ENCODE measurements at places on chromosomes 16 and 17. TPM values are rescaled to one million over a fixed set of nuclear protein-coding genes. Genes with fewer than 3 reads are reported as not detected.

Gene SLC38A10
- total RNA-seq, result 133 TPM

Gene DNAAF8
- total RNA-seq, result not detected

Gene STAT3
- 230 TPM for total RNA-seq

Gene TP53TG3C
- total RNA-seq, result not detected

Gene RAD51D
- 31.1 TPM for total RNA-seq

Gene GJD3
- not detected for total RNA-seq

Gene FOXJ1
- 0.32 TPM for total RNA-seq

Gene TBX4
- total RNA-seq, result not detected

Gene TPSD1
- total RNA-seq, result not detected

Gene BCAR1
- total RNA-seq, result not detected

Gene ABCC3
- total RNA-seq, result not detected

Gene ACSF2
- total RNA-seq, result 18.6 TPM

Gene CES5A
- not detected for total RNA-seq

Gene GLOD4
- total RNA-seq, result 56.6 TPM

Gene C1QTNF1
- total RNA-seq, result not detected

Data from T-helper 1 cell treated with Interleukin-12 subunit alpha and Interleukin-12 subunit beta and Interleukin-4 antibody, amounts not matched to agents 30 ng/mL and 1 ng/mL, for 36 hours (primary cell).